BE2C (cell line): ENCODE measurements at places on chromosomes 7 and 10.

GRCh38 chr7:101271021-101271420, 26.1 kb upstream of the FIS1 start:
- no peak for DNase-seq

DNA sequence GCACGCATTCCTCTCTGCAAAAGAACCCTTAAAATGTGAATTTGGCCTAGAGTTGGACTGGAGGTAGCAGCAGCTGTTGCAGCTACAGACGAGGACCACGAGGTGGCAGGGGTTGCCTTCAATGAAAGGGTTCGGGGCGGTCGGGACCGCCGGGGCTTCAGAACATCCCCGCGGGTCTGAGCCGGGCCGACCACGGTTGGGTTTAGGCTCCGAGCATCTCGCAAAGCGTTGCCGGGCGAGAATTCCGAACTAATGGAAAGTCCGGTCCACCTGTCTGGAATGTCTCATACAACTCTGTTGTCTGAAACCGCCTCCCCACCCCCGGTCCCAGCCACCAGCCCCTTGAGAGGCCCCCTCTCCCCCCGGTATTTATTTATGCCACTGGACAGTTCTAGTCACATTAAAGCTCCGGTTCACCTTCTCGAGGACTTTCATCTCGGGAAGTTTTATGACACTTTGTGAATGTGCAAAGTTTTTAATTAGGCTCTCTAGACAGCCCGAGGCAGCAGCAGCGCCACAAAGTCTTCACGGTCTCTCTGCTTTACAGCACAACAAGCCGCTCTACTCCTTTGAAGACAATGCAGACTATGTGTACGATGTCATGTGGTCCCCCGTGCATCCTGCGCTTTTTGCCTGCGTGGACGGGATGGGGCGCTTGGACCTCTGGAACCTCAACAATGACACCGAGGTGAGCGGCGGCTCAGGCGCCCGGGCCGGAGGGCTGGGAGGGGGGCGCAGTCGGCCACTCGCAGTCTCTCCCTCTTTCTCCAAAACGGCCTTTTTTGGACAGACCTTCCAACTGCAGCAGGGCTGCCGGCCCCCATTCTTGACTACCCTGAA, 246.2 kb downstream of the SLC25A13 start:
- peak; percentile 76 for DNase-seq

DNA sequence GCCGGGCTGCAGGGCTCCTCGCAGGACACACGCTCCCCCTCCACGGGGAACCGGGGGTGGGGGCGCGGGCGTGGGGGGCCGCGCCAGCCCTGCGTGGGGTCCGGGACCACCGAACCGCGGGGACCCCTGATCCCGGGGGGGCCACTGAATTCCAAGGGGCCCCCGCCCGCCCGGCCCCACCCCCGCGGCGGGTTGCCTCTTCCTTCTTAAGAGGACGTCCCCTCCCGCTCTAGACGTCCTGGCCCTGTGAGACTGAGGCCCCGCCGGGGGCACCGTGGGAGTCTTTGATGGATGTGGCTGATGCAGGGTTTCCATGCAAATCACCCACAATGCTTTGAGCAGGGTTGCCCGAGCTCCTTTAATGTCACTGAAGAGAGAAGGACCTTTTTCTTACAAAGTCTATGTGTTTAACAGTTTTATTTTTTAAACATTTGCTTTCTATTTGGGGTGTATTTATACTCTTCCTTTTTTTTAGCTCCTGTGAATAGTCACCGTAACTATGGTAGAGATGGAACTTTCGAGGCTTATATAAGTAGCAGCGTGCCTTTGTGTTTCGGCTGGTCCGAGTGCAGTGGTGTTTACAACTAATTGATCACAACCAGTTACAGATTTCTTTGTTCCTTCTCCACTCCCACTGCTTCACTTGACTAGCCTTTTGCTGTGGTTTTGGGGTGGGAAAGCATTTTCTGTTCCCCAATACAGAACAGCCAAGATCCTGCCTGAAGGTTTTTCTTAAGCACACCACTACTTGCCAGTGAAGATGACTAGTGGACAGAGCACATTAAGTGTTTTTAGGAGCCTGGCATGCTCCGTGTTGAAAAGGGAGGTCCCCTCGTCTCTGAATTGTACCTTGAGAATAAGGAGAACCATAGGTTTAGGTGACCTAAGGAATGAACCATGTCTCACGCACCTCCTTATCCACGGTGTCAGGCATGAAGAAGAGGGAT, 44.8 kb downstream of the PDIA4 start:
- peak; percentile 90 for DNase-seq

- DNase-seq = no peak
Observed at GRCh38 chr10:124305131-124305530, 113.6 kb downstream of the OAT start.

DNA sequence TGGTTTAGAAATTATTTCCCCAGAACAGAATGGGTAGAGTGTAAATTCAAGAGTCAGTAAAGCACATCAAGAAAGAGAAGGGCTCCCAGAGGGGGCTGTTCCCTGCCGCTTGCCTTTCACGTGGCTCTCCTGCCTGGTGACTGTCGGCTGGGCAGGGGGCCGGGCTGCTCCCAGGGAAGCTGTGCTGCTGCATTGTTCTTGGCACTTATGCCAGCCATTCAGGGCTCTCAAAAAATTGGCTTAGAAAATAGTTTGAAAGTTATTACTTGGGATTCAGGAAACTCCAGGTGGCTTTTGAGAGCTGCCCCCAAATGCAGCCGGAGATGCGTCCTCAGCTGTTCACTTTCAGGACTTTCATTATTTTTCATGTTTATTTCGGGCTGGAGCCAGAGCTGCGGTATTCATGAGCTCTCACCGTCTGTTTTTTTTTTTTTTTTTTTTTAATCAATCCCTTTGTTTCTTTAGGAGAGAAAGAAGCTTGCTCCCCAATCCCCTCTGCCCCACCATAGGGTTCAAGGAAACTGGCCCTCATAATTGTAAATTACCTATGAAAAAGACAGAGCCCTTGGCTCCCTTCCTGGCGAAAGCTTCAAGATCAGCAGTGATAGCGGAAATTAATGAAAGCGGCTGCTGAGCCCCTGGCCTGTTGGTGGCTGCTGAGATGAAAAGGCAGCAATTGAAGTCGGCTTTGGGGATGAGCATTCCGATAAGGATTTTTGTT, 94.1 kb downstream of the SORCS3 start:
- DNase-seq = no peak
